IPS-NIHi11 (cell line): ENCODE measurements at places on chromosomes 16 and 17.

GRCh38 chr17:21228111-21228510, 14.2 kb upstream of the TMEM11 start:
- no peak for DNase-seq

GRCh38 chr17:17701658-17702057, 20.4 kb downstream of the RAI1 start:
- DNase-seq = no peak

- no peak for DNase-seq
Measured at GRCh38 chr16:11743308-11744074, 834 bp upstream of the TXNDC11 start.

DNA sequence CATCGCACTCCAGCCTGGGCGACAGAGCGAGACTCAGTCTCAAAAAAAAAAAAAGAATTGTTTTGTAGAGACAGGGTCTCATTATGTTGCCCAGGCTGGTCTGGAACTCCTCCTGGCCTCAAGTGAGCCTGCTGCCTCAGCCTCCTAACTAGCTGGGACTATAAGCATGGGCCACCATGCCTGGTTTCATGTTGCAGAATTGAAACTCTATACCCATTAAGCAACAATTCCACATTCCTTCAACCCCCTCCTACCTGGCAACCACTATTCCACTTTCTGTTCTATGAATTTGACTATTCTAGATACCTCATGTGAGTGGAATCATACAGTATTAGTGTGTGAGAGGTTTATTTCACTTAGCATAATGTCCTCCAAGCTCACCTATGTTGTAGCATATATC, 24.5 kb downstream of the RNF135 start:
- no peak for DNase-seq

- no peak for DNase-seq
Measured at GRCh38 chr17:49191409-49191916, 18.9 kb downstream of the GNGT2 start.

GRCh38 chr17:4314179-4314578, 50.4 kb upstream of the ANKFY1 start:
- DNase-seq = no peak

DNA sequence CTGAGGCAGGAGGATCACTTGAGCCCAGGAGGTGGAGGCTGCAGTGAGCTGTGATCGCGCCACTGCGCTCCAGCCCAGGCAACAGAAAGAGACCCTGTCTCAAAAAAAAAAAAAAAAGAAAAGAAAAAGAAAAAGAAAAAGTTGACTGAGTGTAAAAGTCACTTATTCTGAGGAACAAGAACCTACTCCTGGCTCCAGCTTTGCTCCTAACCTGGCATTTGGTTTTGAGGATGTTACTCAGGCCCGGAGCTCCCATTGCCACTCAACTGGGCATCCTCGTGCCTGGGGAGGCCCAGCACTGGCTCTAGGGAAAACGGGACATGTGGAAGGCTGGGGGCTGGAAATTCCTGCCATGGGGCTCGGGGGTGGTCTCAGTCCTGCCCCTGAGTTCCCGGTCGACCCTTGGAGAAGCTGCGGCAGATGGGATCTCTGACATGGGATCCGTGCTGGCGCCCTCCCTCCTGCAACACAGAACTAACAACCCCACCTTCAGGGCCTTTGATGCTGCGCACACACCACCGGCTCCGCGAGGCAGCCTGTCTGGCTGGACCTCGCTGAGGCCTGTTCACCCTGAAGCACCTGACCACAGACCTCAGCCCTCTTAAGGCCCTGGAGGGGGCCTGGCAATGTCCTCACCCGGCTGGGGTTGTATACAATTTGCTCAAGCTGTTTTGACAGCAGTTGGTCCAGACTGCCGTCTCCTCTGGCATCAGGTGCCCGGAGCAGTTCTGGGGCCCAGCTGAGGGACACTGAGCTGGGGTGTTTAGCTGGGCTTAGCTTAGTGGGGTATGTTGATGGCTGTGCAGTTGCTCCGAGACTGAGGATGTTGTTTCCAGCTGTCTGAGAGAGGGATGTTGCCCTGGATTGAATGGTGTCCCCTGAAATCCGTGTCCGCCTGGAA, 12.3 kb downstream of the CD7 start:
- DNase-seq = peak; percentile 33

- DNase-seq = peak; percentile 83
Measured at GRCh38 chr16:30677931-30678585, 19.8 kb downstream of the FBRS start.

- DNase-seq = no peak
Measured at GRCh38 chr16:4702466-4702808, 9.1 kb downstream of the NUDT16L1 start.

GRCh38 chr17:66791347-66791746, 43.6 kb upstream of the CACNG5 start:
- DNase-seq = no peak
